ENCODE measurements at places on chromosomes 11 and 22.

- H3K27ac ChIP-seq, result no peak overlapping the region
- H3K4me3 ChIP-seq, result no peak overlapping the region
- no peaks in the 10 kb centered on the region for H3K36me3 ChIP-seq
- no peak for DNase-seq
- peaks cover 26% of the 10 kb centered on the region for H3K27me3 ChIP-seq
Measured at GRCh38 chr11:19087658-19088057, 27.1 kb upstream of the MRGPRX2 start.

DNA sequence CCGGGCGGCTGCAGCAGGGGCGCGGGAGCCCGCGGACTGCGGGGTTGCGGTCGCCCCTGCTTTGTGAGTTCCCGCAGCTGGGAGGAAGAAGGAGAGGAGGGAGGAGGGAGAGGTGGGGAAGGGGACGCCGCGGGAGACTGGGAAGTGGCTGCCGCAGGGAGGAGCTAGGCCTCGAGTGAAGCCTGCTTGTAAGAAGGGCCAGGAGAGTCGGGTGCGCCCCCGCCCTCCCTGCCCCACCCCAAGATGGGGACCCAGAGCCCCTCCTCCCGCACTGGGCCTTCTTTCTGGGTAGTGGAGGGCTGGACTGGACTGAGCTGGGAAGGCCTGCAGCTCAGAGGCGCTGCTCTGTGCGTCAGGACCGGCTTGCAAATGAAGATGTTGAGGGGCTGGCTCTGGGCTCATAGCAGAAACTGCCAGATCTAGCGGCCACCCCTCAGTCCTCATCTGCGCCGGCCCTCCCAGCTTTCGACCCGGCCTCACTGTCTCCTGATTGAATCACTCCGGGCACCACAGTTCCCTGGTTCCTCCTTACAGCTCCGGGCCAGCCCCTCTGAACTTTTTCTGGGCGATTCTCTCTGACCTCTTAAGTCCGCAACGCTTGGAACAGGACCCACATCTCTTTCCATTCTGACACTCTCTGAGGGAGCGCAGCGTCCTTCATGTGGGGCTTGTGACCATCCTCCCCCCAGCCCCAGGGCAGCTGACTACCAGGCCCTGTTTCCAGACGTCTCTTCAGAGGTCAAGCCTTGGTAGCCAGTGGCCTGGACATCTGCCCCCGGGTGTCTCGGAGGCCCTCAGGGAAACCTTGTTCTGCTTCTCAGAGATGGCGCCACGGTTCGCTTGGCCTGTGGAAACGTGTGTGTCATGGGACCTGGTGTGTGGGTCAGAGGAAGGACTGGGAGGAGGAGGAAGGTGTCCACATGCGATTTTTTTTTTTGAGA, 21.9 kb downstream of the SERPINH1 start:
- peak overlapping the region; percentile 89 for H3K4me3 ChIP-seq
- DNase-seq, result peak; percentile 43
- no peaks in the 10 kb centered on the region for H3K36me3 ChIP-seq
- H3K4me1 ChIP-seq, result peaks cover 28% of the 10 kb centered on the region
- peak overlapping the region; percentile 97 for H3K27ac ChIP-seq

DNA sequence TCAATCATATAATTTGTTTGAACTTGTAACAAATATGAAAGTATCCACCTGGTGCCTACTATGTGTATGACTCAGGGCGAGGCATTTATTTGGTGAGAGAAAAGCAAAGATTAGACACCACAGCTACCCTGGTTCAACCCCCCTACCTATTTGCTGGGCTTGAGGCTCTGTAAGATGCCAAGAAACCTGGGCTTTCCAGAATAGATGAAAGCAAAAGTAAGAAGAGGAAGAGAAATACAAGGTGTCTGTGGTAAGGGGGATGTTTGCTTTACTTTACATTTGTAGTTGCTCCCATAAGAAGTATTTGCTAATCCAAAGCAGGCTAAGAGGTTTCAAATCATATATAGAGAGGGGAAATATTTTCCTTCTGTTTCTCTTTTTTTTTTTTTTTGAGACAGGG, 61.7 kb downstream of the DDI1 start:
- no peaks in the 10 kb centered on the region for H3K27me3 ChIP-seq
- no peak overlapping the region for H3K27ac ChIP-seq
- H3K4me3 ChIP-seq, result no peak overlapping the region
- H3K4me1 ChIP-seq, result no peaks in the 10 kb centered on the region

- no peak for DNase-seq
- H3K4me3 ChIP-seq, result no peak overlapping the region
Measured at GRCh38 chr11:44179173-44179572, 83.7 kb downstream of the EXT2 start.
